ENCODE measurements at places on chromosomes 1 and 21. TPM values are rescaled to one million over a fixed set of nuclear protein-coding genes. Genes with fewer than 3 reads are reported as not detected.

- H3K4me1 ChIP-seq: peaks cover 15% of the 10 kb centered on the region
- no peaks in the 10 kb centered on the region for H3K36me3 ChIP-seq
- H3K27me3 ChIP-seq: no peaks in the 10 kb centered on the region
- peak; percentile 88 for DNase-seq
- no peak overlapping the region for H3K4me3 ChIP-seq
- H3K27ac ChIP-seq: no peak overlapping the region
These were observed 45.0 kb upstream of the KIRREL1 start for GRCh38 chr1:157948312-157949073.

- no peak overlapping the region for H3K27ac ChIP-seq
- no peaks in the 10 kb centered on the region for H3K36me3 ChIP-seq
- no peak overlapping the region for H3K4me3 ChIP-seq
- no peak for DNase-seq
- no peaks in the 10 kb centered on the region for H3K27me3 ChIP-seq
- H3K4me1 ChIP-seq: no peaks in the 10 kb centered on the region
These were observed 604.7 kb upstream of the PLXNA2 start for GRCh38 chr1:208848854-208849253.

- no peaks in the 10 kb centered on the region for H3K36me3 ChIP-seq
- no peak for DNase-seq
- no peak overlapping the region for H3K27ac ChIP-seq
- no peak overlapping the region for H3K4me3 ChIP-seq
- no peaks in the 10 kb centered on the region for H3K27me3 ChIP-seq
These were observed 6.9 kb upstream of the PRKAA2 start for GRCh38 chr1:56638248-56638647.

- no peaks in the 10 kb centered on the region for H3K36me3 ChIP-seq
- H3K27ac ChIP-seq: no peak overlapping the region
- no peak overlapping the region for H3K4me3 ChIP-seq
- no peak for DNase-seq
These were observed 37.8 kb upstream of the S1PR1 start for GRCh38 chr1:101198842-101199636.

DNA sequence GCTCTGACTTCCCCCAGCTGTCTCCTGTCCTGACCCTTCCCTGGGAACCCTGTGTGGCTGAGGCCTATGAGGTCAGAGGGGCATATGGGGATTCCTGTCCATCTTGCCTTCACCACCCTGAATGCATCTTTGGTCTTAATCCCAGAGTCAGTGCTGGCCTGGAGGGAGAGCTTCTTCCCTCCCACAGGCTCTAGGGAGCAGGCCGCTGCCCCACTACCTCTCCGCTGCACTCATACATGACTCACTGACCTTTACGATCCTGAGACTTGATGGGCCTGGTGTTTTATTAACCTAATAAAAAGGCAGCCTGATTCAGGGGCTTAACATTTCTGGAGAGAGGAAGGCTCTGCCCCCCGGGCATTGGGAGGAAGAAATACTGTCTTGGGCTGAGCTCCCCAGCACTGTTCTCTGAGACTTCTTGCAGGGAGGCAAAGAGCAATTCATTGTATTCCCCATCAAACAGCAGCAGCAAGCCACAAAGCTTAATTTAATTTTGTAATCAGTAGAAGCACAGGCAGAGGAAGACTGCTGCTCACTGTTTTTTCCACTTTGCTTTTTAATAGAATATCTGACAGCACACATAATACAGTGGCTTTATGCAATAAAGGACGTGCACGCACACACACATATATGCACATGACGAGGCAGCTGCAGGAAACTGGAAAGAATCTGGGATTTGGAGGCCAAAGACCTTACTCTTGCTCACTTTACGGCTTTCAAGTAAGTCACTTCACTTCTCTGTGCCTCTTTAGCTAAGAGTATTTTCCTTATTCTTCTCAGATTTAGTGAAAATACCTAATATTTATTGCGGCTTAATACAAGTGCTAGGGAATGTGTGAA is 89.2 kb upstream of the GRIK3 start:
- H3K36me3 ChIP-seq: no peaks in the 10 kb centered on the region
- H3K4me3 ChIP-seq: no peak overlapping the region
- no peak for DNase-seq
- no peaks in the 10 kb centered on the region for H3K27me3 ChIP-seq
- no peak overlapping the region for H3K27ac ChIP-seq

DNA sequence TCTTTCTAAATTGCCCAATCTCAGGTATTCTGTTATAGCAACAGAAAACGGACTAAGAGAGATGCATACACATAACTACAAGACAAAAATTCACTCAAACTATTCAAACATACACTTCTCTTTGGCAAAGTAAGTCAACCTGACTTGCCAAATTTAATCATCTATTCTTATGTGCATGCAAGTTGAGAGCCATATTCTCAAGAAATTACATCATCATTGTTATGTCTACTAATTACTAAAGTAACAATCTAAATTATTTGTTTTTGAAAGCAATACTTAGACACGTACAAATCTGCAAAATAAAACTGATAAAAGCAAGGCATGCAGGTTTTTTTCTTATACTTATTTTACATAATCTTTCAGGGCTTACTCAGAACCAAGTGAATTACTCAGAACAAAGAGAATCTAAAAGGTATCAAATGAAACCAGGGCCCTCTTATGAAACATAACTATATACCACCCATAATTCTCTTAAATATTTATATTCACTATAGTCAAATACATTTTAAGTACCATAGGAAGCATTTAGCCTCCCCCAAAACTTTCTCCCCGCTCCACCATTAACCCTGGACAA is 62.3 kb downstream of the HLCS start:
- H3K36me3 ChIP-seq: no peaks in the 10 kb centered on the region
- no peak for DNase-seq
- no peaks in the 10 kb centered on the region for H3K27me3 ChIP-seq
- H3K27ac ChIP-seq: no peak overlapping the region
- no peaks in the 10 kb centered on the region for H3K4me1 ChIP-seq

DNA sequence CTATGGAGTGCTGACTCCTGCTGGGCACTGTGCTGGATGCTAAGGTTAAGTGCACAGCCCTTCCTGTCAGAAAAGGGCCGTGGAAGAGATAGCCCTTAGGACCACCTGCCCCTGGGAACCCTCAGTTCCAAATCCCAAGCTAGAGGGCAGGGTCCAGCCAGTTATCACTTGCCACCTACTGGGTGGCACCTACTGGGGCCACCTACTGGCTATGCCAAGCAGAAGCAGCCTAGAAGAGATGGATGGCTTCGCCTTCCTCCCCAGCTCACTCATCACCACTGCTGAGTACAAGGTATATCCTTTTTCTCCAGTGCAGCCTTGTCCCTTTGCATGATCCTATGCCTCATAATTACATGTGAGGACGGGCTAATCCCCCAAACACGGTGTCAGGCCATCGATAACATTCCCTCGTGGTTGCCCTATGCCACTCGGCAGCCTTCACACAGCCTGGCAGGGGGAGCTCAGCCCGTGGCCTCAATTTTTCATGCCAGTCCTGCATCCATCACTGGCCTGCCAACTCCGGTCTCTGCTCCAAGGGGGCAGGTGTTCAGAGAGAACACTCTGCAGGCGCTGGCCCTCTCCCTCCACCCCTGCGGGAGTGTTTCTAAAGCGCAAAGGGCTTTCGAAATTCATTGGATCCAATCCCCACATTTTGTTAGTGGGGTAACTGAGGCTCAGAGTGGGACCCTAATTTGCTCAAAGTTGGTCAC is 49.0 kb downstream of the SYT2 start:
- no peak overlapping the region for H3K4me3 ChIP-seq
- no peaks in the 10 kb centered on the region for H3K27me3 ChIP-seq
- no peaks in the 10 kb centered on the region for H3K36me3 ChIP-seq
- H3K27ac ChIP-seq: no peak overlapping the region
- peak; percentile 42 for DNase-seq

GRCh38 chr1:36397083-36397377 is 678 bp downstream of the LSM10 start:
- peak overlapping the region; percentile 92 for H3K4me3 ChIP-seq
- peak overlapping the region; percentile 38 for H3K27ac ChIP-seq
- no peaks in the 10 kb centered on the region for H3K27me3 ChIP-seq
- H3K36me3 ChIP-seq: peaks cover 12% of the 10 kb centered on the region
- H3K4me1 ChIP-seq: peaks cover 52% of the 10 kb centered on the region

- peaks cover 23% of the 10 kb centered on the region for H3K4me1 ChIP-seq
- DNase-seq: no peak
- H3K27ac ChIP-seq: no peak overlapping the region
These were observed 5.8 kb downstream of the PCNX2 start for GRCh38 chr1:233289676-233290075.

DNA sequence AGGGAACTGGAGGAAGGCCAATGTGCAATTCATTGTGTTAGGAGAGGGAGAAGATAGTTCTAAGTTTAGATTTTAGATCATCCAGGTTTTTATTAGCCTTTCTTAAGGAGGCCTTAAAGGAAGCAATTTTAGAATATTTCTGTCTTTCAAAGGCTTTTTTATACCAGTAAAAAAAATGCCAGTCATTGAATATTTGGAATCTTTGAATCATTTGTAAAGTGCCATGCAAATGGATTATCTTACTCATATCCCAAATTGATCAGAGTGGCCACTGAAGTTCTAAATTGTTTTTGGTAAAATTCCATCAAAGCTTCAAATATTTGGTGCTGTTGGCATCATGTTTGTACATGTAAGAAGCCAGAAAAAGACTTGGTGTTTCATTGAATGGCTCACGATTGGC is 244.8 kb downstream of the RPS6KC1 start:
- H3K36me3 ChIP-seq: no peaks in the 10 kb centered on the region
- no peak for DNase-seq
- H3K27ac ChIP-seq: no peak overlapping the region

DNA sequence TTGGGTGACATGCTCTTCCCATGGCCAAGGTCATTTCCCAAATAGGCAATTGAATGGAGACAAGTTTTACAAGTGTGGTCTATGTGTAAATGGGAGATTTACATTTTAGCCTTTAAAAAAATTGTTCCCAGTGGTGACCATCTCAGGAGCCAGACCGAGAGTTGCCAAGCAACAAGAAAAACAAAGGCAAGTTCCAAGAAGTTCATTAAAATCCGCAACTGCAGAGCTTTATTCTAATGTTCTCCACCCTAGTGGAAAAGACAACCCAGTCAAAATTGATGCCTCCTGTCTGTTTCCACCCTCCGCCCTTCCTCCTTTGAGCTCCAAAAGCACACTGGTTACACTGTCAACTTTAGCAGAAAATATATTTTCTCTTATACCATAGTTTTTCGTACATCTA is 33.2 kb upstream of the CD55 start:
- no peak for DNase-seq
- no peaks in the 10 kb centered on the region for H3K36me3 ChIP-seq
- H3K4me3 ChIP-seq: no peak overlapping the region
- no peaks in the 10 kb centered on the region for H3K4me1 ChIP-seq
- no peaks in the 10 kb centered on the region for H3K27me3 ChIP-seq

DNA sequence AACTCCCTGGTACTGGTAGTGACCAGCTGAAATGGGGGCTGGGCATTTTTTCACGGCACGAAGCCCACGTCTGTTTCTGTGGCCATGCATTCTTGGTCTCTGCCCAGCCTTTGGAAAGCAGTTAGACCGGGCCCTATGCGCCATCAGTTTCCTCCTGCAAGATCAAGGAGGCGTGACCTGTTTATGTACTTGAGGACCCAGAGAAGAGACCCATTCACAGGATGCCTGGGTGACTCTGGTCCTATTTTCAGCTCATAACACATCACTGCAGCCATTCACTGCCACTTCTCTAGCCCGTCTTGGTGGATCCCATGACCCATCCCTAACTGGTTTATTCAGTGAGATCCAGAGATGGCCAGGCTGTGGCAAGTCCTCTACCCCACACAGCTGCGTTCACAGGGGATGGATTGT is 70.4 kb downstream of the SPSB1 start:
- no peak overlapping the region for H3K27ac ChIP-seq
- no peak overlapping the region for H3K4me3 ChIP-seq
- H3K4me1 ChIP-seq: no peaks in the 10 kb centered on the region
- H3K27me3 ChIP-seq: no peaks in the 10 kb centered on the region

DNA sequence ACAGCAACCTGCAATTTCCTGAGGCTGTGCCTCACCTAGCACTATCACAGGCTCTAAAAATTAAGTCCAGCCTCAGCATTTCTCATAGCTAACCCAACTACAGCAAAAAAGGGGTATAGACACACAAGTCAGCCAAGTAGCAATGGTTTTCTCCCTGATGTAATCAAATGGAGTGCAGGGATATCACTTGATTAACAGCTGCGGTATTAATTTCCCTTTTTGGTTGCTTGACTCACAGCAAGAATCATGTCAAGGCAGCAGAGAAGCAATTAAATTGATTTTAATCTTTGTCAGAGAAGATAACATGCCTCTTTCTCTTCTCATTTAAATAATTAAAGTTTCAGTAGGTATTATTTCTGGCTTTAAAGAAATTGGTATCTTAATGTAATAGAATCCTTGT is 278.9 kb downstream of the RWDD3 start:
- no peaks in the 10 kb centered on the region for H3K4me1 ChIP-seq
- H3K27me3 ChIP-seq: no peaks in the 10 kb centered on the region
- no peak overlapping the region for H3K27ac ChIP-seq
- no peak for DNase-seq

- H3K27ac ChIP-seq: no peak overlapping the region
- no peak overlapping the region for H3K4me3 ChIP-seq
- H3K36me3 ChIP-seq: no peaks in the 10 kb centered on the region
- no peaks in the 10 kb centered on the region for H3K27me3 ChIP-seq
- peaks cover 28% of the 10 kb centered on the region for H3K4me1 ChIP-seq
These were observed 50.4 kb downstream of the TENT5C start for GRCh38 chr1:117656202-117656641.

DNA sequence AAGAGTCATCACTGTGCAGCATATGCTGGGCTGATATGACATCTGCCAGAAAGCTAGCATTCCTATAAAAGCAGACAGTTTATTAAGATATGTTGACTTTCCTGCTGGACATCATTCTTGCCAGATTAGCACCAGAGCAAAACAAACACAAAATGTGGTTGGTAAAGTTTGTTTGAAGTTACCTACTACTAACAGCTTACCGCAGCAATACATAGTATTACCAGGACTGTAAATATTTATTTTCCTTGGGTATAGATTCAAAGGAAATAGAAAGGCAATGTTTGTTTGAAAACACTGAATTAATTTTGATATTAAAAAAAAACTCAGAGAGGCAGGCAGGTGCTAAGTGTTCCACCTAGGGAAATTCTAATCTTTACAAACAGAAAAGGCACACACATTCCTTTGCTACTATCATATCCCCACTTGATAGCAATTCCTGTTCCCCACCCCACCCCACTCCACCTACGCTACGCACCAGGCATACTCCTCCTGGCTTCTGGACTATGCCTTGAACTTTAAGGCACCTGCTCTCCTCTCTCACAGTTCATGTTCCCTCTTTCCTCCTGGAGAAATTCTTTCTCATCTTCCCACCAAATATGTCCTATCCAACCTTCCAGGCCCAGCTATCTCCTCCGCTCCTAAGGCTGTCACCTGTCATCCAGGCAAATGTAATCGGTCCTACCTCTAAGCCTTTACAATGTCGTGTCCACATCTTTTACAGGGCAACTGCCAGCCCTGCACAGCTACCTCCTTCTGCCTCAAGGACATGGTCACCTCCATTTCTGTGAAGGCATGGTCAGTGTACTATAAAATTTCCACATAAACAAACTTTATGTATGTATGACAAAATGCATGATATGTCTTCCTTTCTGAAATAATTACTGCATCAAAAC is 34.7 kb downstream of the PTPN14 start:
- no peak overlapping the region for H3K27ac ChIP-seq
- DNase-seq: no peak
- no peak overlapping the region for H3K4me3 ChIP-seq
- no peaks in the 10 kb centered on the region for H3K27me3 ChIP-seq
- H3K36me3 ChIP-seq: no peaks in the 10 kb centered on the region
- H3K4me1 ChIP-seq: peaks cover 24% of the 10 kb centered on the region

Gene C2CD4D
- not detected for total RNA-seq

Gene TNFSF18
- not detected for total RNA-seq

Gene OSCP1
- 11.8 TPM for total RNA-seq

Gene SLC45A3
- not detected for total RNA-seq

Gene TSPAN2
- not detected for total RNA-seq

Measured in Karpas-422 (cell line).